ENCODE measurements at places on chromosomes 6 and 20.

- DNase-seq: no peak
Measured at GRCh38 chr20:22941550-22941949, 93.6 kb upstream of the SSTR4 start.

DNA sequence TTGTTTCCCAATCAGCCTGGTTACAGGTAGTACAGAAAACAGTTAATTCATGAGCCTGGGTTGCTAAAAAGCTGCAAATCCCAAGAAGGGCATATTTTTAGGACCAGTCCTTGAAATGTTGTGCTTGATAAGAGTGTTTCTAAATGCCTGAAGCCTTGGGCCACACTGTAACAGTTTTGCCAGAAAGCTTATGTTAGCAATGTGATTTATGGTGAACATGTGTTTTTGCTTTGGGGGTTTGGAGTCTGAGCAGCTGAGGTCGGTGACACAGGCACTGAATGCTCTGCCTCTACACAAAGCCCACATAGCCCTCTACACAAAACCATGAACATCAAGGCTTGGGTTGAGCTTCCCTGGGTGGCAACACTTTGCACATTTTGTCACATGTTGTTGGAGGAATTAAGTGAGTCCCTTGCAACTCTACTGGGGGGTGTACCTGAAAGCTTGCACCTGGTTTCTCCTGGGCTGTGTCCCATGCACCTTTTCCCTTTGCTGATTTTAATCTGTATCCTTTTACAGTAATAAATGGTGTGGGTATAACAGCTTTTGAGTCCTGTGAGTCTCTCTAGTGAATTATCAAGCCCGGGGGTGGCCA is 22.2 kb downstream of the AHI1 start:
- DNase-seq: no peak

DNA sequence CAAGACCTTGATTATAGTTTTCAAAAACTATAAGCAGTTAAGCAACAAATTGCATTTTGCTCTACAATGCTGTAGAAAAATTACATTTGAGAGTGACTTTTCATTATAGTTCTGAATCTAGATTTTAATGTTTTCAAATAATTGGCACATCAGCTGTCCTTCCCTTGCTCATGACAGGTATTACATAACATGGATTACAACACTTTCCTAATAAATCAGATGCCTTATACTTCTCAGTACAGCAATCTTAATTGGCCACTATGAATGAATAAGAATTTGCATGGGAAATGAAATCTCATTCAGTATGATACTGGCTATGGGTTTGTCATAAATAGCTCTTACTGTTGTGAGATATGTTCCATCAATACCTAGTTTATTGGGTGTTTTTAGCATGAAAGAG is 29.9 kb downstream of the HSF2 start:
- no peak for DNase-seq

DNA sequence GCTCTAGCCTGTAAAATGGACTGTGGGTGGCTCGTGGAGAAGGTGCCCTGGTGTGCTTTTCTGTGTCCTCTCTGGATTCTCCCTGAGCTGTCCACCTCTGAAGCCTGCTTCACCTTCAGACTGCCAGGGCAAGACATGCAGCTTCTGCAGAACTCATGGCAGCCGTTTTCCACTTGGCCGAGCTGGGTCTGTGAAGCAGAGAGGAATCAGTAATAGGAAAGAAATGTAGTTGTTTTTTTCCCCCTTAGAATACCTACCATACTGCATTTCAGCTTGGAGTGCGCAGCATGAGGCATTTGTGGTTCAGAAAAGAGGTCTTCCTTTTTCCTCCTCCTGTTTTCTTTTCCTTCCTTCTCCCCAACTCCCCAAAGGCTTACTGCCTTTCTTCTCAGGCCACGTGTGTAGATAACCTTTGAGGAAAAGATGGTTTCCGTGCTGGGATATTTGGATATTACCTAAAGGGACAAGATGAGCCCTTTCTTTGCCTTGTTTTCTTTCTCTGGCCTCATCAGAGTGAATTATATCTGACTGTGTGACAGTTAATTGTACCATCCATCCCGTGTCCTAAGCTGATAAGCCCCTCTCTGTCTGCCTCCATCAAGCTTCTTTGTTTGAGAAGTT is 39.4 kb downstream of the RREB1 start:
- DNase-seq: no peak

GRCh38 chr6:32852844-32853540 is 512 bp downstream of the TAP1 start:
- peak; percentile 63 for DNase-seq

GRCh38 chr6:74073429-74073828 is 377.4 kb downstream of the CD109 start:
- DNase-seq: no peak

DNA sequence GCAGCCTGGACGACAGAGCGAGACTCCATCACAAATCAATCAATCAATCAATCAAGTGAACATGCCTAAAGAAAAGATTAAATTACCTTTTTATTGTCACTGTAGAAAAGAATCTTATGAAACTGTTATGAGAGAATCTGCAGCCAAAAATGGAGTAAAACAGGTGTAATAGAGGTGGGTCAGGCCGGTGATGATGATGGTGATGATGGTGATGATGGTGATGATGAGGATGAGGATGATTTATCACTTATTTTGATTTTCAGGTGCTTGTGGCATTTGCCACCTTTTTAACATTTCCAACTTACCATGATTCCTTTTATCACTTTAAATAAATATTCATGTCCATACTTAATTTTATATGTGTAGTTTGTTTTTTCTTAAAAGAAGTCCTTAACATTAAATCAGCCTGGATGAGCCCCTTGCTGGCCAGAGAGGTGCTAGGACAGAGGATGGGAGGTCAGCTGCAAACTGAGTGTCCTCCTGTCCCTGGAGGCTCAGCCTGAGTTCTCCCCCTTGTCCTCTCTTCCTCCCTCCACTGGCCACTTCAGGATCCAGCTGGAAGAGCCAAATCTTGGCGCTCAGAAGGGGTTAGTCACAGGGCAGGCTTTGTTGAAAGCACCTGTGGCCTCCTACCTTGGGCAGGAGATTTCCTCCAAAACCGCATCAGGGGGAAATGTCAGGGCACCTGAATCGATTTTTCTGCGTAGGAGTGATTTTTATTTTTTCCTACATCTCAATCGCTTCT is 32.6 kb downstream of the SLC2A10 start:
- DNase-seq: no peak

GRCh38 chr6:169813969-169814368 is 62.5 kb downstream of the ERMARD start:
- DNase-seq: no peak

- no peak for DNase-seq
Measured at GRCh38 chr6:54335871-54336270, 27.6 kb downstream of the TINAG start.

DNA sequence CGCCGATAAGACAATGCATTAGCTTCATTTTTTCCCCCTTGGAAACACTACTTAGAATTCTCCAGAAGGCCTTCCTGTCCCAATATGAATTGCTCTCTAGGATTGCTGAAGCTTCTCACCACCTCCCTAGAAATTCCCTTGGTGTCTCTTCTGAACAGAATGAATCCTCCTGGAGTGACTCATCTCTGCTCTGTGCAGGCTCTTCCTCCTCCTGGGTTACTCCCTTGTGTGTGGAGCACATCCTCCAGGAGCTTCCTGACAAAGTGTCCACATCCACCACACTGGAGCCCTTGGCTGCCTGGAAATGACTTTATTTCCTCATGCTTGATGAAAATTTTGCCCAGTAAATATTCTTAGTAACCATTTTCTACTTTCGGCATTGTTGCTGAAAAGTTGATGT is 54.4 kb downstream of the DTNBP1 start:
- no peak for DNase-seq

- peak; percentile 65 for DNase-seq
Measured at GRCh38 chr20:63520934-63521601, 503 bp downstream of the PPDPF start.

- DNase-seq: no peak
Measured at GRCh38 chr6:20600831-20601230, 66.6 kb downstream of the CDKAL1 start.

DNA sequence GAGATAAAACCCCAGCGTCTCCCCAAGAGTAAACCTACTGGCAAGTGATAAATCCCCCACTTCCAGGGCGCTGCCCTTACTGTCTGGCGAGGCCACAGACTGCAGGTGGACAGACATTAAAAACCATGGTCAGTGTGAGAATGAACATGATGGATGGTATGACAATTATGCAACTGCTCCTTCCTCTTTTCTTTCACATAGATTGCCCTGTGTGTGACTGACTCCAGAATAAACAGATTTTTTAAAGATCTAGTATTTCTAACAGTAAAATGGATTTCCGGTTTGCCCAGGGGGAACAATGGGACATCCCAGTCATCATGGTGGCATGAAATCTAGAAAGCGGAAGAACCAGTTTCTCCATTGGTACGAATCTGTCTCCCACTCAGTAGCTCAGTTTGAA is 153.7 kb downstream of the FOXC1 start:
- DNase-seq: no peak

DNA sequence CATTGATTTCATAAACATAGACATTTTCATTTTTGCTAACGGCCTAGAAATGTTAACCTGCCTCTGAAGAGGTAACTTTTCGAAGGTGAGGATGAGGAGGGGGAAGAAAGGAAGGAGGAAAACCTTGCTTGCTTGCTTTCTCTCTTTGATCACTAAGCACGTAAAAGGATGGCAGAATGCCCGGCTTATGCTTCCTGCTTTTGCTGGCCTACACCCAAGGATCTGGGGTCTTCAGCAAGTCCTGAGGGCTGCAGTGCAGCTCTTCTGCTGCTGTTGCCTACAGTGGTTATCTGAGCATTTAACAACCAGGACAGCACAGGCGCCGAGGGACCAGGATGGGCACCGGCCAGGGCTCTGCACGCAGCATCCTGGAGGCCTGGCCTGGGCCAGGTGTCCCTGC is 150.8 kb upstream of the TAB2 start:
- no peak for DNase-seq

- no peak for DNase-seq
Measured at GRCh38 chr20:288956-289692, 1.4 kb downstream of the C20orf96 start.

DNA sequence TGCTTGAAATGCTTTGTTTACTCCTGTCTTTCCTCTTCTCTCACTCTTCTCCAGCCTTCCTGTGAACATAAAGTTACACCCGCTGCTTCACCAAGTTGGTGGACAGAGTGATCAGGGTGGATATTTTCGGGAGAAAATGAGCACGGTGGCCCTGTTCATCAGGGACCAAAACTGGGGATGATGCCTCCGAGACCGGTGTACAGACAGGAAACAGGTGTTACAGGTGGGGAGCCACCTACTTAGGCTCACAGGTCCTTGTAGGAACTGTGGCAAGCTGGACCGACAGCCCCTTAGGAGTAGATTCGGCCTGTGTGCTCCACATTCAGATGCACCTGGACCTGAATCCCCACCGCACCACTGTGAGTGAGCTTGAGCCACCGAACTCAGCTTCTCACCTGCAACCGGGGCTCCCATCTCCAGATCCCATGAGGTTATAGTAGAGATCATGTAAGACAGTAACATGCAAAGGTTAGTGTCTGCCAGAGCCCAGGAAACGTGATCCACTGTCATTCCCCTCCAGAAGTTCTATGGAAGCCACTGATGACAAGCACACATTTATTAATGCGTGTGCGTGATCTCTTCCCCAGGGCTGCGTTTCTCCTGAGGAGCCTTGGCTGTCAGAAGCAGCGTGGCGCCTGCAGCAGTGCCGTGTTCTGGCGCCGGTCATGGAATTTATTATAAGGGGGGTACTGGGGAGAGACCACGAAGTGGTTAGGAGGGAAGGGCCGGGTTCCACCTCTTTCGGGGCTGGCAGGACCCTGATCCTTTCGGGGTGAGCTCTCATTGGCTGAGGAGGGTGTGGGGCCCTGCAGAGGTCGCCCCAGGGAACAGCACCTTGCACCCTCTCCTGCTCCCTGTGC is 94.2 kb downstream of the ERMARD start:
- DNase-seq: no peak

DNA sequence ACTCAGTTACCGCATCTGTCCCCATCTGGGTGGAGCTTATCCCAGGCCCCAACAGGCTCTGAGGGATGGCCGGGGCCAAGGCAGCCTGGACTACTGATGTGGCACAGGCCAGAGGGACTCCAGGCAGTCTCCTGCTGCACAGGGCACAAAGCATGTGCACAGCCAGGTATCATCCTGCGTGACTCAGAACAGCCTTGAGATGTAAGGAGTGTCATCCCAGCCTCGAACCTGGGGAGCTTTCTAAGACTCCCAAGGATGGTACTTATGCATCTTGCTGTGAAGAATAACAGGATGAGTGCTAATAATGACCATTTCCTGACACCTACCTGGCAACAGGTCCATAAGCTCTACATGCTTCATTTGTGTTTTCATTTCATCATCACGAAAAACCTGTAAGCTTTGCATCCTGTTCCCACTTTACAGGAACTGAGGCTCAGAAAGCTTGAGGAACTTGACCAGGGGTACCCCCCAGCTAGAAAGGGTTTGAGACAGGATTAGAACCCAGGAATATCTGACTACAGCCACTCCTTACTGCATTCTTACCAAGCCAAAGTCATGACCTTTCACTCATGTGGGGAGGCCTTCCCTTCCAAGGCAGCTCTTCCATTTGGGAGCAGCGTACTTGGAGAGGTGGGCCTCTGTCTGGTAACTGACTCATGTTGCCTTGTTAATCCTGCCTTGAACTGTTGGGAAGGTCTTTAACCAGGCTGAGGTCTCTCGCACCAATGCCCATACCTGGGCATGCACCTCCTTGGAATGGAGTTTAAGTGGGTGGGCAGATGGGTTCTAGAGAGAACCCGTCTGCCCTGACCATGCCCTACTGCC is 1.9 kb downstream of the TRIB3 start:
- DNase-seq: no peak

DNA sequence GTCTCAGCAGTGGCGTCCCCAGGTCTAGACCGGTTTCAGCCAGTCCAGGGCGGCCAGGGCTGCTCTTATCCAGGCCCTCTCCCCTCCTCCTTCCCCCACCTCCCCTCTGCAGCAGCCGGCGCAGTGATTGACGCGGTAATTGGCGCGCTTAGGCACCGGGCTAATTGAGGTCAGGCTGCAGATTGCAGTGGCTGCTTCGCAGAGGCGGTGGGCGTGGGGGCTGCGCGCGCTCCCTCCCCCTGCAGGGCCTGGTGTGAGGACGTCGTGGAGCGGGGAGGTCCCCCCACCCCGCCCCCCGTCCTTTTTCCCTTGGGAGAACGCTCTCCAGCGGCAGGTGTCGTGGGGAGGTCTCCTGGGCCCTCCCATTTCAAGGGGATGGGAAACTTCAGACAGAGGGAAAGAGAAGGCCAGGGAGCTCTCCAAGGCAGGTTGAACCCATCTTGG is 70.4 kb upstream of the BLCAP start:
- no peak for DNase-seq
